Activated CD8-positive, alpha-beta memory T cell treated with anti-CD3 and anti-CD28 coated beads, Interleukin-2, amount 50 U/mL, for 48 hours (primary cell): ENCODE measurements at places on chromosomes 13 and 19.

DNA sequence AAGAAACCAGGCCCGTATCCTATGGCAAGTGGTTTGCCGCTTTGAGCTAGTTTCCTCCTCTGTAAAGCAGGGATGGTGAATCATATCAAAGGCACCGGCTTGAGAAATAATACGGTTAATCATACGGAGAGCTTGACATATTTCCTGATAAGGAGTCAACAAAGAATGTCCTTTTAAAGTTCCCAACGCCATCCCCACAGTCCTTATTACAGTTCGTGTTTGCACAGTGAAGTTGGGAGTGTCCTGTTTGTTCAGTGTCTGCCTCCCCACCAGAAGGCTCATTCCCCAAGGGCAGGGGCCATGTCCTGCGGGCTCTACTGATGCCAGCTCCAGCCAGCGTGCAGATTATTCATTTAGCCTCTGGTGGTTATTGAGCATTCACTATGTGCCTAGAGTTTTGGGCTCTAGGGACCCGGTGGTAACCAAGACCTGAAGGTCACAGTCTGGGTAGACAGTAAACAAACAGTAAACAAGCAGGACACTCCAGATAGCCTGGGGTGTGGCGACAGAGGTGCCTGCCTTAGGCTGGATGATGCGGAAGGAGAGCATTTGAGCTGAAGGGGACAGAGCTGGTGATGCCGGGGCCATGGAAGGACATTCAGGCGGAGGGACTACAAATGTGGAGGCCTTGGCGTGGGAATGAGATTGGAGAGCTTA, 6.3 kb downstream of the GRAMD1A start:
- DNase-seq: no peak

- DNase-seq: no peak
Observed at GRCh38 chr13:38283346-38283745, 66.3 kb upstream of the UFM1 start.

GRCh38 chr19:3942790-3943409, 10.0 kb downstream of the NMRK2 start:
- DNase-seq: no peak

DNA sequence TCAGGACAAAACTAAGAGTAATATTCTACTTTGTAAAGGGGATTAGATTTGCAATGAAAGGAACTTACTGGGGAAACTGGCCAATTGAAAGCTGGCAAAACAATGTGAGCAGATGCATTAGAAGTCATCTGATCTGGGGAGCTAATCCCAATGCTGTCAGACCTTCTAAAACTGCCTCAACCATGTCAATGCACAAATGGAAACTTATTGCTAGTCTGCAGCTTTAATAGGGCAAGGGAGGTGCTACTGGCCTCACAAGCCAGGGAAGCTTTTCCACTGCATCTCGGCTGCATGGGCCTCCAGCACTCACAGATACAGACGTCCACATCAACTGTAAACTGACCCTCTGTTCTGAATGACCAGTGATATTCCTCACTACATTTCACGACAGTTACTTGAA, 154.2 kb downstream of the LHFPL6 start:
- no peak for DNase-seq

- peak; percentile 66 for DNase-seq
Observed at GRCh38 chr13:26985285-26985878, 186.2 kb downstream of the USP12 start.

DNA sequence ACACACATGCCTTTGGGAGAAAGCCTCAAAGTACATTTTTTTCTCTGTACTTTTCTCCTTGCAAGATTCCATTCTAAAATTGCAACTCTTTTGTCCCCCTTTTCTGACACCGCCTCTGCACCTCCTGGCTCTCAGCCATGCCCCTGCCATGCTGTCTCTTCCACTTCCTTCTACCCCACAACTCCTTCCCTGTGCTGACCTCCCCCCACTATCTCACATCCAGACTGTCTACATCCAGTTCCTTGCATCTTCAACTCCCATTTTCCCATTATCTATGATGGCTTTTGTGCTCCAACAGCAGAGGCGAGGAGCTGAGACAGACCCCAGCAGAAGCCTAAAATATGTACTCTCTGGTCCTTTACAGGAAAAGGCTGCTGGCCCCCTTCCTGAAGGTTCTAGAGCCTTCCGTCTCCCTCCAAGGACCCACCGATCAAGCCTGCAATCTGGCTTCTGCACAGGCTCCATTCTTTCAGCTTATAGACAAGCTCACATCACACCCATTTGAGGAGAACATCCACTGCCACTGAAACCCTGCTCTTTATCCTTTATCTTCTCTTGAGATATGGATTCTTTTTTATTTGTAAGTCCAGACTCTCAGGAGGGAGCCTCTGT, 50.2 kb downstream of the RFX2 start:
- peak; percentile 40 for DNase-seq

- no peak for DNase-seq
Observed at GRCh38 chr13:21310220-21310619, 133.8 kb downstream of the MRPL57 start.

DNA sequence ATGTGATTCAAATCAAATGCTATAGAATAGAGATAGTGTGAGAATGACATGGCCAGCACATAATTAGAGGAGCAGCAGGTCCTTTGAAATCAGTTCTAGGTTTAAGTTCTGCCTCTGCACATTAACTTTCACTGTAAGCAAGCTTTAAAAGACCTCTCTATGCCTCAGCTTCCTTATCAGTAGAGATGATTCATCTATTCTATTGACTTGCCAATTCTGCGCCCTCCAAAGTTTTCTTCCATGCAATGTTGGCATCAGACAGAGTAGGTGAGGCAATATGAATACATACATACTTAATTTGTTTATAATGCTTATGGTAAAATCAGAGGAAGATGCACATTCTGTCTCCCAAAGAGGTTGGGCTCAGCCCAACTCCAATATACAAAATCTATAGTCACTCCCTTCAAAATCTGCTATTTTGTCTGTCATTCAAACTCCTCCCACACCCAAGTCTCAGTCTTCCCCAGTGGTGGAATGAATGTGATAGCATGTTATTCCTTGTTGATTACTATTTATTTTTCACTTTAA, 525.5 kb downstream of the RFC3 start:
- no peak for DNase-seq

- DNase-seq: peak; percentile 87
Observed at GRCh38 chr19:4066682-4067395, at the start of gene ZBTB7A. Gene ZBTB7A (minus strand): TSS chr19:4066899. CDS start chr19:4055232, 11,667 bp downstream.

DNA sequence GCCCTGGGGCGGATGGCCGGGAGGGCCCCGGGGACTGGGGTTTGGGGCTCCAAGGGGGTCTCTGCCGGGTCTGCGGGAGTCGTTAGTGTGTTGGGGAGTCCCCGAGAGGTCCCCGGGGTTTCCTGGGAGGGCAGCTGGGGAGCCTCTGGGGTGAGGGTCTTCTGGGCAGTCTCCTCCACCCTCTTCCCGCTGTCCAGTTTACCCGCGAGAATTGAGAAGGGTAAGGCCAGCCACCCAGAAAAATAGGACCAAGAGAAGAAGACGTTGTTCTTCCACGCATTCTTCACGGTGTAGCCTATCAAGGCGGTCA, 1.0 kb upstream of the ETFB start:
- no peak for DNase-seq
